GM12864 (cell line): ENCODE measurements at places on chromosomes 12 and 14.

DNA sequence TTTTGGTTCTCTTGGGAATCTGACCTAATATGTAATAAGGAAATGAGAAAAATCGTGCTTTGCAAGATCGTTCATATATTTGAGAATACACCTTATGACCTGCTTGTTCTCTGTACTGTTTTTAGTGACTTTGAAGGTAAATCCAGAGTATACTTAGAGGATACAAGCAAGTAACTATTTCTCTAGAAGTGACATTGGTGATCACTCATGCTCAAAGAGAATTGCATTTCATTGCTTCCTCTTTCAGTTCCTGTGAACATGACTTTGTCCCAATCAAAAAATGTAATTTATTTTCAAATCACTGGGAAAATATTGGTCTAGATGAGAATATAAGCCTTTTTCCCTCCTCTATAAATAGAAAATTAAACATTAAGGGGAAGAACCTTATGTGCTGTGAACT lies 2.7 kb downstream of the KTN1 start:
- DNase-seq: no peak

DNA sequence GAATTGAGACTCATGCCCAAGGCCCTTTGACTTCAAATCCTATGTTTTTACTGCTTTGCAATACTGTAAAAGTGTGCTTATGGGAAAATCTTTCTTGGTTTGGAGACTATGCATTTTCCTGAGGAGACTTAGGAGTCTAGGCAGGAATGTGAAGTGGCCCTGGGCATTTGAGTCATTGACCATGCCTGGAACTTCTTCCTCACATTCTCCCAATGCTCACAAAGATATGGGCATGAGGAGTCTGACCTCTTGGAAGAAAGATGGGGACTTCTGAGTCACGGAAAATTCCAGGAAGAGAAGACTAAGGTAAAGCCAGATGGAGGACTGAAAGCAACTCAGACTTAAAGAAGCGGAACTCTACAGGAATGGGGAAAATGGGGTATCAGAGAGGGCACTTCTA lies 38.2 kb upstream of the ZNF641 start:
- no peak for DNase-seq

- no peak for DNase-seq
Observed at GRCh38 chr14:47220096-47220495, 455.3 kb downstream of the MDGA2 start.

- DNase-seq: no peak
Observed at GRCh38 chr12:15638231-15638630, 151.0 kb downstream of the EPS8 start.

- no peak for DNase-seq
Observed at GRCh38 chr14:77920312-77920711, 120.4 kb downstream of the ADCK1 start.

DNA sequence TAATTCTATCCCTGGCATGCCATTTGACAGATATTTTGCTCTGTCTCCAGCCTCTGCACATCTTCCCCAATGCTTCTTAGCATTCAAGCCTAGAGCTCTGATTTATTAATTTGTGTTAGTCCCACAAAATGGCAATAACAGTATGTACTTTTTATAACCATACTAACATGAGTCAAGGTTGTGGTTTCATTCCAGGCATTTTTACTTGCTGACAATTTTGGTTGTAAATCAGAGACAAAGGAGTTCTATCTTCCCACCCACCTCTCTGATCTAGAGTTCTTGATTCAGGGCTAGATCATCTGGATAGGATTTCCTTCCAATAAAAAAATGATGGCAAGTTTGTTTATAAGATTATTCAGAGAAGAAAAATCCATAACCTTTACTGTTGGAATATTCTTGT lies 18.5 kb upstream of the CISTR start:
- DNase-seq: no peak

DNA sequence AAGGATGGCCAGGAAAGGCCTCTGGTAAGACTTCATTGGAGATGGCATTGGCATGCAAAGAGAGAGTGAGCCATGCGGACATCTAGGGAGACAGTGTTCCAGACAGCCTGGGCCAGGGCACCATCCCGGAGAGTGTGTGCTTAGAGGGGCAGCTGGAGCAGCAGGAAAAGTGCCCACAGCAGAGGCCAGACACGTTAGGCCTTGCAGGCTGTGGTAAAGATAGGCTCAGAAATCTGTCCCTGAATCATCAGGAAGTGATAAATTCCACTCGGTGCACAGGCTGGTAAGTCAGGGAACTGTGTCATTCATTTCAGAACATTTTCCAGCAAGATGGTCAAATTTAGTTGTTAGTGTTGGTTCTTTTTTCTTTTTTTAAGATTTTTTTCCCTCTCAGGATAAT lies 8.8 kb downstream of the GALNT16 start:
- no peak for DNase-seq

DNA sequence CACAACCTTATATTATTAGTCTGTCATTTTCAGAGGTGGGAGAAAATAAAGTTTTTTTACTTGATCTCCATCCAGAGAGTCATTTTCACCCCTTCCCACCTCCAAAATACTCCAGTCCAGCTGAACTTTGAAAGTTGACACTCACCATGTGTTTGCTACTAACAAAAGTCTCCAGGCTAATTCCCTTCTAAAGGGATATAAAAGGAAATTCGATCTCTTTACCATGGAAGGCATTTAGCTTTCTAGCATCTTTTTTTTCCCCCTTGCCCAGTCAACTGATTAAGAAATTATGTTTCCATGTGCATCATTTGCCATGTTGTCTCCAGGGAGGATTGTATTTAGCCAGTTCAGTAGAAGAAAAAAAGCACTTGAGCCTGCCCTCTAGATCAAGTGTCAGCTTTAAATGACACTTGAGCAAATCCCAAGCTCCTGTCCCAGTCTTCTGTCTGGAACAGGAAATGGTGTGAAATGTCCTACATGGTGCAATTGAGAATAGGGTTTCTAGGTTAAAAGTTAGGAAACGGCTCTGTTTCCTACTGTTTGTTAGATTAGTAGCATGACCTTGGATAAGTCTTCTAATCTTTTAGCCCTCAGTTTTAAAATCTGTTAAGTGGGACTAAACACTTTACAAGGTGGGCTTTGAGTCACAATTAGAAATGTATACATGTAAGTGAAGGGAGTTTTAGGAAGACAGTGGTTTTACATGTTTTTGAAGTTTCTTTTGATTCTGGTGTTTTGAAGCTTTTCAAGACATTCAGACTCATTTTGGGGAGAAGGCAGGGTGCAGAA lies 67.2 kb downstream of the GNS start:
- DNase-seq: no peak

DNA sequence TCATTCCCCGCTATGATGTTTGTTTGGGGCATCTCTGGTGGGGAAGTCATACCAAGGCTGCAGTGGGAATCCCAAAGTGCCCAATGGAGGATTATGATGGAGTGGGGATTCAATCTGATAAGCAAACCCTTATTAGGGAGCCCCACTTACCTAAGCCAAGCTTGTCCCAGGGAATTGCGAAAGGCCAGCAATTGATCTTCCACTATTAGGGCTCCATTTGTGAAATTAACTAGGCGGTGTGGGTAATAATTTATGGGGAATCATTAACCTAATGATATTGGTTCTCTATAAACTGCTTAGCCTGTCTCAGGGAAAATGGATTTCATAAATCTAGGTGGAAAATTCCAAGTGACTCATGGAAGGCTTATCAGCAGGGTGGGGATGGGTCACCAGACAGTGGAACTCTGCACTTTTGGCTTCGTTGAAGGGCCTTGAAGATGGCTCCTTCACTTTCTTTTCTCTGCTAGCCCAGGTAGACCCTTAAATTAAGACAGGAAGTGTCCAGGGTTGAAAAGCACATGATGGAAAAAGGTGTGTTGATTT lies 113.0 kb upstream of the WSCD2 start:
- no peak for DNase-seq

- DNase-seq: no peak
Observed at GRCh38 chr12:95790033-95790916, at the start of gene NTN4. Gene NTN4, minus strand, starts transcription at chr12:95790764. Its CDS starts 455 bp downstream, at chr12:95790309.

DNA sequence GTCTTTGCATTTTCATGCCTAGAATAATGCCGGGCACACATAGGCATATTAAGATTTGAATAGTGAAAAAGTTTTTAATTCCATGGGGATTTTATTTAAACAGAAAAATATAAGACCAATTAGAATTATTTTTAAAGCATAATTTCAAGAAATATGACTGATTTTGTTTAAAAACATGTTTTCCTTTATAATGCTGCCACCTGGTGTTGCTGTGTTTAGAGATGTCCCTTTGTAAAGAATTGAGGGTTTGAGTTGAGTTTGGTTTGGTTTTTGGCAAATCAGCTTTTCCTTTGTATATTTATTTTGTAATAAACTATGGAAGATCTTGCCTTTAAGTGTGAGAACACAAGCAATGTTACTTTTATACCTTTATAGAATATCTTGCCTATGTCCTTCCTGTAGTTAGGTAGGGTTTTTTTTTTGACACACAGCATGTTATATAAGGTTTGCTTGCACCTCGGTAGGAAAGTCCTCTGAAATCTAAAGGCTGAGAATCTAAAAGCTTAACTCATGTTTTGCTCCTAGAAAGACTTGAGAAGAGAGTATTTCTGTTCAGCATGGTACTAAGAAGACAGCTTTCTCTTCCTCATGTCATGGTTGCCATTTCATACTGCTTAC lies 31.4 kb upstream of the SNAPC1 start:
- DNase-seq: no peak

DNA sequence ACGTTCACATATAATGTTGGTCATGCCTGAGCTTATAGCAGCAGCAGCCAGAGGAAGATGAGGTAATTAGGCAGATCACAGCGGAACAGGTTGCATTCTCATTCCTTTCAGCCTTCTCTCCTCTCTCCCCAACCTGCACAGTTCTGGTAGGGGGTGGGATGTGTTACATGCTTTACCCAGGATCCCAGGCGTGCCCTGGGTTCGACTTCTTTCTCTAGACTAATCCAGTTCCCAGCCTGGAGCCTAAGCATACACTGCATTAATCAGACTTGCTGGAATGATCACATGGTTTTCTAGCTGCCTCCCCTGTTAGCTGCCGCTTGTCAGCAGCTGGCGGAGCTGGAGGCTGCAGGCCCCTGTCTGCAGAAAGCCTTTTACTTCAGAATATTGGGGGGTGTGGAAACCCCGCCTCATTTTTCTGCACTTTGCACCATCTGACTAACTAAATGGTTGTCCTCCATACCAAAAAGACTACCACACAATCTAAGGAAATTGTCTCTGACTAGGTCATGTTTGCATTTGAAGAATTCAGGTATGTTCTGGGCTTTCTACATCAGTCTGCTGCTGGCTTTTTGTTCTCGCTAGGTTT lies 46.0 kb upstream of the EVL start:
- DNase-seq: no peak

GRCh38 chr14:104227806-104228205 lies 89.4 kb downstream of the KIF26A start:
- DNase-seq: no peak

DNA sequence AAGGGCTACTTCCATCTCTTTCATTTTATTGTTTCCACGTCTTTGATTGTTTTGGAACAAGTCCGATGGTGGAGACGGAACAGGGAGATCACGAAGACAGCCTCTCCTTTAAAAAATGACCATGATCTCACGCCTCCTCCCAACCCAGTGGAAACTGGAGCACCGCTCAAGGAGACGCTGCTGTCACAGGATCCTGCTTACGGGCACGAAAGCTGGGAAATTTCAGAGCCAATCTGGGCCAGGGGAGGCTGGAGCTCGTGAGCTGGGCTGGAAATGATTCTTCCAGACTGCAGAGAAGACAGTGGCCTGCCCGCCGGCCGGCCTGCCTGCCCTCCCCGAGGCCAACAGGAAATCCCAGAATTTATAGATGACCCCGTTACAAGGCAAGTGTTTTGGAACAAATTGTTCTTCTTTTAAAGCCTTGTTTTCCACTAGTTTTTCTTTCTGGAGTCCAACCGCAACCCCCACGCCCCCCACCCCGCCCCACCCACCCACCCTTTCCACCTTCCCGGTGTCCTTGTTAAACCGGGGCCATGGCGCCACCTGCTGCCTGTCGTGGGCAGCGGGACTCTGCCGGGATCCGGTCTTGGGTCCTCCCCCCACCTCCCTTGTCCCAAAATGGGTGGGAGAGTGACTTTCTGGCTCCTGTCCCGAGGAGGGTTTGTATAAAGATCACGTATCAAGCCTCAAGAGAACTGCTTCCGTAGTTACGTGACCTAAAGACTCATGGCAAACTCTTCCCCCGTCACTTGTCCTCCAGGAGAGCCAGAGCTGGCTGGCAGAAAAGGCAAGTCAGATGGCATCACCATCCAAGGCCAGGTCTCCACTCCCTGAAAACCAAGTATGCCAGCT lies 40.3 kb downstream of the MAP1LC3B2 start:
- DNase-seq: no peak

GRCh38 chr14:37791384-37792036 lies 196.1 kb downstream of the TTC6 start:
- DNase-seq: no peak

DNA sequence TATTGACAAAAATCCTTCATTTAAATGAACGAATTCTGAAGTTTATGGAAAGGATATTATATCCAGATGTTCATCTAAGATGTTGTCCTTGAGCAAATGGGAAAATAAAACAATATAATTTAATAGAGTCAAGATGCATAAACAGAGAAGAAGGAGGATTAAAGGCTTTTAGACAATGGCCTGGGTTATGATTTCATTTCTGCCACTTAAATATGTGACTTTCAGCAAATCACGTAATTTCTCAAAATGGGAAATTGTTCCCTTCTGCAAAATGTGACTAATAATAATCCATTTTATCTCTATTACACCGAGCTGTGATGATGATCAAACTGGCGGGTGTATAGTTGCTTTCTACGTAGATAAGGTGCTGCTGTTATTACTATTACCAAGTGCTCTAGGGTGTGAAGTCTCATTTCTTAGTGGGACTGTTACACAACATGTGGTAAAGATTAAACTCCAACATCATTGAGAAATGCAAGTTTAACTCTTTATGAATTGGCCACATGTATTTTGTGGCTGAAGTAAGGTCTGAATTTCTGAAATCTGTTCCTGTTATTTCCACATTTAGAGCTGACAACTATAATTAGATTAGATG lies 157.0 kb downstream of the MYRFL start:
- no peak for DNase-seq

- DNase-seq: no peak
Observed at GRCh38 chr12:52199294-52199919, 7.6 kb upstream of the KRT80 start.

- no peak for DNase-seq
Observed at GRCh38 chr12:123614531-123614930, 12.6 kb downstream of the DDX55 start.

- DNase-seq: no peak
Observed at GRCh38 chr12:76719171-76720041, 44.5 kb upstream of the ZDHHC17 start.

- DNase-seq: no peak
Observed at GRCh38 chr12:28149279-28149678, 41.0 kb upstream of the CCDC91 start.

GRCh38 chr14:101257551-101257950 lies 303.7 kb upstream of the DIO3 start:
- no peak for DNase-seq

GRCh38 chr12:54603173-54603814 lies 14.8 kb upstream of the PPP1R1A start:
- DNase-seq: peak; percentile 30

- DNase-seq: no peak
Observed at GRCh38 chr14:59337141-59337611, 128.0 kb downstream of the GPR135 start.

DNA sequence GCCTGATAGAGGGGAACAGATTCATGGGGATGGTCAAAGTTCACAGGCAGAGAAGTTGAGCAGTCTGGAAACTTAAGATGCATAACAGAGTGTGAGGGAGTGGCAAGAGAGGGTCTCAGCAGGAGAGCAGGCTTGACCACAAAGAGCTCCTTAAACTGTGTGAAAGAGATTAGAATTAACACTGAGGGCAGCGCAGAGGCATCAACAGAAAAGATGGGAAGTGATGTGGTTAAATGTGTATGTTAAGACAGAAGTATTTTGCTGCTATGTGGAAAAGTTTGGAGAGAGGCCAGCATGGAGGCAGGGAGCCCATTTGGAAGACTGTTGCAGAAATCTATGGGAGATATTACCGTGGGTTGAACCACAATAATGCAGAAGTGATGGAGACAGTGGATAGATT lies 122.7 kb upstream of the LMNTD1 start:
- DNase-seq: no peak
